ENCODE measurements at places on chromosomes 12 and 14.

DNA sequence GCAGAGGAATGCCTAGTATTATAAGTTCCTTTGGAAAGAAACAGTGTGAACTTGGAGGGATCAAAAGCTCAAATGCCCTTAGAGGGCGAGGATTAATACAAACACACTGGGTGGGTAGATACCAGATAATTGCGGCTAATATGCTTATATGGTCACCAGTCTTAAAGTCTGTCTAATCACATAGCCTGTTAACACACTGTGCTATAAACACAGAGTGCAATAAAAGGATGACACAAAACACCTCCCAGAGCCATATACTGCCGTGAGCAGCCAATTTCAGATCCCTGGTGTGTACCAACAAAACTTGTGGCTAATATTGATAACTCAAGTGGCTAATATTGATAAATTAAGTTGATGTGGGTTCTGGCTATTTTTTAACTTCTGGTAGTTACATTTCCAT lies 1.7 kb upstream of the IL26 start:
- no peak for DNase-seq

DNA sequence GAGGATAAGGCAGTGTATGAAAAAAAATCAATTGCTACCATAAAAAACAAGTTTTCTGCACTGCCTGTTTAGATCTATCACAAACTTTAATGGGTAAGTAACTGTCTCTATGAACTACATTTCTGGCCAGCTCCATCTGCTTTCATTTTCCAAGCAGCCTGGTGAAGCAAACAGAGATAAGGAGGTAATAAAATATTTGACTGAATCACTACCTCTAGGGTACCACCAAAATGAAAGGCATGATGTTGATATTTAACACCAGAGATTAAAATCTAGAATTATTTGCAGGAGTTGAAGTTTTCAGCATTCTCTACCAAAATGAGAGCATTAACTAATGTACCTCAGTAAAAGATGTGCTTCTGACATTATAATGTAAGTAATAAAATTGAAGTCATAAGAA lies 863.5 kb upstream of the MGAT4C start:
- no peak for DNase-seq

DNA sequence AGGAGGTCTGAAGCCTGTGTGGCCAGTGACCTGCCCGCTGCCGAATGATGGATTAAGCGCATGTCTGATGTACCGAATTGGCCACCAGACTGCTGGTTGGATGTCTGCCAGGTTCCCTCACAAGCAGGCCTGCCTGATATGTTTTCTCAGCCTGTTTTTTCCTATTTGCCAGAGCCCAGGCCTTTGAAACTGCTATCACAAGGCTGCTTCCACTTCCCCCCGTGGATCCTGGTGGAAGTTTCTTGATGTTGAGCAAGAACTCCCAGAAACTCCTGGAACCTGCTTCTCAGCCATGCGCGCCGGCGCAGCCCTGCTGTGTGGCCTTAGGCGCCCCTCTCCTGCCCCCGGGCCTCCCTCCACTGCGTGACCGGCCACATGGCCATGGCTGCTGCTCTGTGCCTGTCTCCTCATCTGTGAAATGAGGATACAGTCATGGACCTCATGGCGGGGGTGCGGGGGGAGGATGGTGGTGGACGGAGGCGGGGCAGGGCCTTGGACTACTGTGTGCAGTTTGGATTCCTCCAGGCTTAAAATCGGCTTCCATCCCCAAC lies 56.6 kb downstream of the CALM1 start:
- DNase-seq, result no peak

DNA sequence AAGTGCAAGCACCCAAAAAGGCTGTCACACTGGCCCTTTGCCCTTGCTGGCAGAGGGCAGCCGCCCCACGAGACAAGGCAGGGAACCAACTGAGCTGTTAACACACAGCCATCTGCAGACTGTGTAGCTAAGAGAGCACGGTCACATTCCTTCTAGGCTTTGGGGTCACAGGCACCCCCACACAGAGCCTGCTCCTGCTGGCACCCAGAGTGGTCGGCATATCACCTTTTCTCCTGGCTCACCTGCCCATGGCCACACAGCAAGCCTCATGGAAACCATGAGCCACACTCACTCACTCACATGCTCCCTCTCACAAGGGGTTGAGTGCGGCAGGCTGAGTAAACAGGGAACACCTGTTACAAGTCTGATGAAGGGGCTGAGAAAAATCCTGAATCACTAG lies 214.5 kb downstream of the PCNX1 start:
- DNase-seq, result no peak
